Muscle of leg (tissue), 16 donors: ENCODE measurements at places on chromosomes 7 and 10. TPM values are rescaled to one million over a fixed set of nuclear protein-coding genes. Genes with fewer than 3 reads are reported as not detected.
A peak's percentile ranks its signal among the peaks of the same experiment; 100 is the strongest.

GRCh38 chr10:8998751-8999150 is 944.3 kb downstream of the GATA3 start:
- H3K4me1 ChIP-seq, result no peaks in the 10 kb centered on the region
- no peak overlapping the region for H3K4me3 ChIP-seq
- no peaks in the 10 kb centered on the region for H3K36me3 ChIP-seq
- peak; percentile 2 for DNase-seq
- no peaks in the 10 kb centered on the region for H3K27me3 ChIP-seq

GRCh38 chr7:50656141-50656895 is 91.1 kb upstream of the DDC start:
- H3K4me1 ChIP-seq, result peaks cover 31% of the 10 kb centered on the region
- no peak overlapping the region for H3K27ac ChIP-seq
- no peak overlapping the region for H3K4me3 ChIP-seq
- no peak for DNase-seq
- no peaks in the 10 kb centered on the region for H3K36me3 ChIP-seq
- no peaks in the 10 kb centered on the region for H3K27me3 ChIP-seq

The CCL24 gene
- 0.13 TPM for total RNA-seq

- DNase-seq, result no peak
- no peaks in the 10 kb centered on the region for H3K36me3 ChIP-seq
- no peak overlapping the region for H3K4me3 ChIP-seq
- H3K27me3 ChIP-seq, result peaks cover 2% of the 10 kb centered on the region
These were observed 87.2 kb upstream of the LANCL2 start for GRCh38 chr7:55277916-55278315.

The KCP gene
- 0.58 TPM for total RNA-seq
